Left kidney (tissue), 8 donors: ENCODE measurements at places on chromosomes 4 and X.

- DNase-seq, result no peak
These were observed 125.0 kb downstream of the RASGEF1B start for GRCh38 chr4:81346719-81347118.

GRCh38 chr4:60865273-60865672 lies 334.9 kb upstream of the ADGRL3 start:
- DNase-seq, result no peak

GRCh38 chrX:134032441-134032840 lies 47.0 kb upstream of the GPC3 start:
- no peak for DNase-seq

- no peak for DNase-seq
These were observed 7.7 kb downstream of the SASH3 start for GRCh38 chrX:129787336-129788055.

GRCh38 chrX:148929686-148930085 lies 429.3 kb downstream of the AFF2 start:
- DNase-seq, result no peak

- no peak for DNase-seq
These were observed 198.6 kb downstream of the KCNIP4 start for GRCh38 chr4:21749924-21750323.

DNA sequence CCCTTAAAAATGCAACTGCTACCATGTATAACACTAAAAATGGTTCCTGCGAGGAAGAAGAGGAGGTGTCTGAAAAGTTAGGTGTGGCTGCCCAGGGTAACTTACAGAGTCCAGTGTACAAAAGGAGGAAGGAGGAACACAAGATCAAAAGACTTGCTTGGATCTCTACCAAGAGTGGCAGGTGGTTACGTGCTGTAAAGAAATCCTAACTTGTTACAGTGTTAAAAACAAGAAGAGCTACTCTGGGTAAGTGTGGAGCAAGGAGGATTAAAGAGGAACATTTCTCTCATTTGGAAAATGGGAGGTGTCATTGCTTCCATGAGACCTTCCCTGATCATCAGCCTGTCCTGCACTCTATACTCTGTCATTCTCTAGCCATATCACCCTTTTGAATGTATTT lies 242.0 kb downstream of the PTTG2 start:
- DNase-seq, result no peak

DNA sequence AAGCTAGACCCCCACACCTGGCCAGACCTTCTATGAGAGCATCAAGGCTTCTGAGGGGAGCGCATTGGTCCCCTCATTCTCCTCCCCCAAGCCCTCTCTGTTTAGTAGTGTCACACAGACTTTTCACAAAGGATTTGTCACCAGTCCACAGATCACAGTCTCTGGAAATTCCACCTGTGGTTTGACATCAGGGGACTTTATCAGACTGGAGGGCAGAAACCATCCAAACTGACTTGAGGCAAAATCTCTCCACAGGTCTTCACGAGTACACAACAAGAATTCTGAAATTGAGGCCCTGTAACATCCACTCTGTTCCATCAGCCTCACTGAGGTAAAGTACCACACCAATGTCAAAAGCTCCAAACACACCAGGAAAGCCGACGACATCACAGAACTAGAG lies 112.5 kb downstream of the SH3KBP1 start:
- DNase-seq, result no peak

- no peak for DNase-seq
These were observed 436.5 kb upstream of the GALNTL6 start for GRCh38 chr4:171376724-171377123.
